ENCODE measurements at places on chromosomes 11 and 22.

- DNase-seq, result no peak
These were observed 10.9 kb downstream of the SRPRA start for GRCh38 chr11:126257764-126258163.

GRCh38 chr11:3046641-3047040, 10.6 kb downstream of the CARS1 start:
- DNase-seq, result no peak

GRCh38 chr11:34223021-34223813, 117.8 kb downstream of the NAT10 start:
- no peak for DNase-seq

DNA sequence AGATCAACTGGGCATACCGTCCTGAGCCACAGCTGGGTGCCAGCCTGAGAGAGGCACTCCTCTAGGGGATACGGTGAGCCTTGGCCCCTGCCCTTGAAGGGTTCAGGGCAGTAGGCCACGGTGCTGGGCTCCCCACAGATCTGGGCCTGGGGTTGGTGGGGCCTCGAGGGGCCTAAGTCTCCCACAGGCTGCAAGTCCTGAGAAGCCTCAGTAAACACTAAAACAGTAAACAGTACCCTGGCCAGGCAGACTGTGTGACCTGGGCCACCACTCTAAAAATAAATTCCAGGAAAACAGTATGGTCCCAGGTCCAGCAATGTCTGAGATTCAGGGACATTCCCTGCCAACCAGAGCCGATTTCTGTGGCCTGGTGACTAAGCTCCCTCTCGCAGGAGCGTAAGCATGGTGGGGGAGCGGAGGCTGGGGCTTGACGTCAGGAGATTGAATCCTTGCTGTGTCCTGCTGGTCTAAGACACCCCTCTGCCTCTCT, 2.3 kb upstream of the RHOD start:
- DNase-seq, result no peak

GRCh38 chr11:20162824-20163782, 2.8 kb upstream of the DBX1 start:
- no peak for DNase-seq

GRCh38 chr11:30465192-30465591, 121.0 kb downstream of the MPPED2 start:
- no peak for DNase-seq

All from stimulated activated CD8-positive, alpha-beta memory T cell treated with anti-CD3 and anti-CD28 coated beads, Interleukin-12 subunit alpha, Interleukin-12 subunit beta, amount 100 ng/mL, for 1 hour (primary cell).